ENCODE measurements at places on chromosomes 6 and 20.

GRCh38 chr6:27575594-27576361 lies 102.9 kb upstream of the ZNF184 start:
- DNase-seq, result no peak
- H3K27ac ChIP-seq, result no peak overlapping the region
- peaks cover 44% of the 10 kb centered on the region for H3K27me3 ChIP-seq
- no peak overlapping the region for H3K4me3 ChIP-seq
- no peaks in the 10 kb centered on the region for H3K36me3 ChIP-seq

GRCh38 chr6:30819297-30819917 lies 64.9 kb upstream of the DDR1 start:
- H3K4me1 ChIP-seq, result peaks cover 83% of the 10 kb centered on the region
- H3K27ac ChIP-seq, result peak overlapping the region; percentile 98
- DNase-seq, result peak; percentile 73
- H3K36me3 ChIP-seq, result peaks cover 13% of the 10 kb centered on the region

GRCh38 chr6:22880686-22881433 lies 311.5 kb downstream of the HDGFL1 start:
- H3K36me3 ChIP-seq, result no peaks in the 10 kb centered on the region
- H3K27ac ChIP-seq, result no peak overlapping the region
- no peak overlapping the region for H3K4me3 ChIP-seq
- DNase-seq, result no peak
- no peaks in the 10 kb centered on the region for H3K4me1 ChIP-seq
- H3K27me3 ChIP-seq, result peaks cover 10% of the 10 kb centered on the region

GRCh38 chr6:67679566-67680296 lies 955.4 kb upstream of the ADGRB3 start:
- no peaks in the 10 kb centered on the region for H3K27me3 ChIP-seq
- no peak for DNase-seq
- H3K27ac ChIP-seq, result no peak overlapping the region
- H3K36me3 ChIP-seq, result no peaks in the 10 kb centered on the region
- no peaks in the 10 kb centered on the region for H3K4me1 ChIP-seq

GRCh38 chr6:41689171-41690008 lies 46.0 kb downstream of the TFEB start:
- no peaks in the 10 kb centered on the region for H3K36me3 ChIP-seq
- no peak for DNase-seq
- no peak overlapping the region for H3K4me3 ChIP-seq
- H3K27me3 ChIP-seq, result no peaks in the 10 kb centered on the region
- H3K27ac ChIP-seq, result no peak overlapping the region

- peaks cover 16% of the 10 kb centered on the region for H3K4me1 ChIP-seq
- peak overlapping the region; percentile 88 for H3K4me3 ChIP-seq
- H3K27me3 ChIP-seq, result peaks cover 17% of the 10 kb centered on the region
- no peaks in the 10 kb centered on the region for H3K36me3 ChIP-seq
- DNase-seq, result no peak
Measured at GRCh38 chr20:17531665-17532025, 466 bp upstream of the BFSP1 start.

DNA sequence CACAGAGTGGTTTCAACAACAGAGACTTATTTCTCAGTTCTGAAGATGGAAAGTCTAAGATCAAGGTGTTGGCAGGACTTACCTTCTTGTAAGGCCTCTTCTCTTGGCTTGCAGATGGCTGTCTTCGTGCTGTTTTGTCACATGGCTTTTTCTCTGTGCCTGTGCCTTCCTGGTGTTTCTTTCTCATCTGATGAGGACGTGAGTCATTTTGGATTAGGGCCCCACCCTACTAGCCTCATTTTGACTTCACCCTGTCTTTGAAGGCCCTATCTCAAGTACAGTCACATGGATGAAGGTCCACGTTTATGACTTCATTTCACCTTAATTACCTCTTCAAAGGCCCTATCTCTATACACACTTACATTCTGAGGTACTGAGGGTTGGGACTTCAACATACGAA lies 41.4 kb upstream of the LAMA2 start:
- H3K27ac ChIP-seq, result no peak overlapping the region
- H3K4me1 ChIP-seq, result no peaks in the 10 kb centered on the region
- no peak for DNase-seq
- H3K36me3 ChIP-seq, result no peaks in the 10 kb centered on the region
- no peak overlapping the region for H3K4me3 ChIP-seq

- no peaks in the 10 kb centered on the region for H3K4me1 ChIP-seq
- H3K36me3 ChIP-seq, result no peaks in the 10 kb centered on the region
- H3K27ac ChIP-seq, result no peak overlapping the region
- DNase-seq, result no peak
- no peak overlapping the region for H3K4me3 ChIP-seq
Measured at GRCh38 chr6:47788498-47788884, 6.7 kb downstream of the OPN5 start.
